ENCODE measurements at places on chromosomes 4 and X.
A peak's percentile ranks its signal among the peaks of the same experiment; 100 is the strongest.

DNA sequence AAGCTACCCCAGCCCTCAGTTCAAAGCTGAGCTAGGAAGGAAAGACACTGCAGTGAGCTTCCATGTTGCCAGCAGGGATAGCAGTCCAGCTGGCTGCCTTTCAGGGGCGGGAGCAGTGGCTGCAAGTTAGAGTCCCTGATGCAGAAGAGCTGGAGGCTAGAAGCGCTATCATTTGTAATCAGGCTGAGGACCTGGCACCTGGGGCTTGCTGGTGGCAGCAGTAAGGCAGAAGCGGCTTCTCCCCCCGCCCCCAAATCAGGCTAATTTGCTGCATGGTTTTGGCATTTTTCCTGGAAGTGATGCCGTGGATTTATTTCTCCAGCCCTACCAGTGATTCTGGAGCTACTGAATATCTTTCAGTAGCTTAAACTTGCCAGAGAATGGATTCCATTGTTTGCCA is 203.3 kb downstream of the CLCN4 start:
- H3K36me3 ChIP-seq, result no peaks in the 10 kb centered on the region
- no peaks in the 10 kb centered on the region for H3K4me1 ChIP-seq
- H3K4me3 ChIP-seq, result no peak overlapping the region
- H3K27ac ChIP-seq, result no peak overlapping the region
- no peak for DNase-seq

DNA sequence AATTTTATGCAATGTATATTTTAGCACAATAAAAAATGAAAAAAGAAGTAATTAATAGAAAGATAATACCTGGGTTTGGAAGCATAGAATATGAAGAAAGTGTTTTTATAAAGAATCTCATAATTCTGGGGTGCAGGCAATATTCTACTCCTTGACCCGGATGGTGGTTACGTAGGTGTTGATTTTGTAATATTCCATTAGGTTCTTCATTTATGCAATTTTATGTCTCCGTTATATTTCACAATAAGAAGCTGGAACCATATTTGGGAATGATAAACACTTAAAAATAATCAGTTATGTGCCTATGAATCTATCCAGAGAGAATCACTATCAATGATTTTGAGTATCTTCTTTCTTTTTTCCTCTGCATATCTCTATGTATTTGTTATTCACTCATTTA is 38.5 kb downstream of the CHRNA9 start:
- H3K27ac ChIP-seq, result no peak overlapping the region
- no peak overlapping the region for H3K4me3 ChIP-seq
- H3K4me1 ChIP-seq, result no peaks in the 10 kb centered on the region
- DNase-seq, result no peak
- no peaks in the 10 kb centered on the region for H3K36me3 ChIP-seq

DNA sequence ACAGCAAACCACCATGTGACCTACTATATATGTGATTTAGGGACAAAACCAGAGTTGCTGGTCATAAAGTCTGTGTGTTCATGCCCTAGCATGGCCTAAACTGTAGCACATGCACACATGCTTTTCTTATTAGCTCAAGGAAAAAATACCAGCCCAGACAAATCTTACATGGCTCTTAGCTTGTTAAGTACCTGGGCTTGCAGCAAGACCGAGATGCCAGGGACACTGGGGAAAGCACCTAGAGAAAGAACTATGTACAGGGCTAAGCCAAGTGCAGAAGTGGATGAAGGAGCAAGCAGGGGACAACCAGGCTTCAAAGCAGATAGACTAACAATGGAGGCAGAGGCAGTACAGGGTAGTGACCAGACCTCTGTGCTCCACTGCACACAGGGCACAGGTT is 3.4 kb upstream of the GABRE start:
- peaks cover 3% of the 10 kb centered on the region for H3K4me1 ChIP-seq
- H3K27ac ChIP-seq, result no peak overlapping the region
- no peaks in the 10 kb centered on the region for H3K36me3 ChIP-seq
- H3K27me3 ChIP-seq, result no peaks in the 10 kb centered on the region

DNA sequence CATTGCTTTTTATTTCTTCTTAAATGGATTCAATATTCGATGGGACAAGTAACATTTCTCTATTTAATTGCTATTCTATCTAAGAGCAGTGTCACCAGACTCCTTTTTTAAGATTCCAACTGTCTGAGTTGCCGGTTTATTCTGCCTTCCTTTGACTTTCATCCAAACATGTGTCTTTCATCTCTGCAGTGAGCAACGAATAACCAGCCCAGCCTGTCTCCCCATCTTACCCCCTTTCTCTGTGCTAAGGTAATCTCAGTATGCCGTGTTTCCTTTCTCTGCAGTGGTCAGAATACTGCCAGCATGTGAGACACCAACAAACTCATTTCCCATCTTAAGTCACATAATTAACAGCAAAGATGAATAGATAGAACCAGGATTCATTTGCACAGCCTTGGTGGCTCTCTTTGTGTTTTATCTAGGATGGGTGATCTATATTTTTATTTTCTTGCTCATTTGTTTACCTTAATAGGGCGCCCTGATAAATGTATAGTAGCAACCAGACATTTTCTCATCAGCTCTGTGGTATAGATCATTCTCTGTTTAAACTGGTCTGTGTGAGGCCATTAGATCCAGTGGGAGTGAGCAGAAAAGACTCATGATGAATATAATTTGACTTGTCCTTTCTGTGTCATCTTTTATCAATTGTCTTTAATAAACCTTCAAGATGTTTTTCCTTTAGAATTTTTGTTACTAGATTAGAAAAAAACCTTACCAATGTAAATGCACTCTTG is 394.8 kb upstream of the IGFBP7 start:
- DNase-seq, result no peak
- H3K27me3 ChIP-seq, result no peaks in the 10 kb centered on the region
- H3K4me3 ChIP-seq, result no peak overlapping the region
- H3K27ac ChIP-seq, result no peak overlapping the region
- no peaks in the 10 kb centered on the region for H3K36me3 ChIP-seq

GRCh38 chr4:8203052-8203401 is 3.9 kb downstream of the SH3TC1 start:
- H3K4me1 ChIP-seq, result peaks cover 39% of the 10 kb centered on the region
- no peaks in the 10 kb centered on the region for H3K27me3 ChIP-seq
- no peak overlapping the region for H3K4me3 ChIP-seq
- no peak overlapping the region for H3K27ac ChIP-seq
- no peak for DNase-seq
- no peaks in the 10 kb centered on the region for H3K36me3 ChIP-seq

DNA sequence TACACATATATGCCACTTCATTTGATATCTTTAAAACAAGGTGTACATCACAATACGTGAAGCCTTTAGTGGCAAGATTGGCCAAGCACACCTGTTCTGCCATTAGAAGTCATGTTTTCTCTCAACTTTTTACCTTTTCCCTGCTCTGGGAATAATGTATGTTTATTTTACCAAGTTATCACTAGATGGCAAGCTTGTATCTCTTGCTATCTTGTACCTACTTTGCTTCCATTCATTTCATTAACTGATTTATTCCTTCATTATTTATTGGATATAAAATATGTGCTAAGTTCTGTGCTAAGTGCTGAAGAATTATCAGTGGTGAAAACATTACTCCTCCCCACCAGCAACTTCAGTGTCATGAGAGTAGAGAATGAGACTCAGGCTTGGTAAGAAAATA is 245.5 kb downstream of the ANK2 start:
- no peak for DNase-seq
- peak overlapping the region; percentile 78 for H3K27ac ChIP-seq
- no peaks in the 10 kb centered on the region for H3K27me3 ChIP-seq
- H3K4me1 ChIP-seq, result no peaks in the 10 kb centered on the region
- H3K36me3 ChIP-seq, result no peaks in the 10 kb centered on the region

GRCh38 chr4:113077575-113077974 is 28.1 kb downstream of the ANK2 start:
- no peak for DNase-seq
- no peaks in the 10 kb centered on the region for H3K4me1 ChIP-seq
- no peaks in the 10 kb centered on the region for H3K36me3 ChIP-seq
- H3K27ac ChIP-seq, result no peak overlapping the region
- H3K27me3 ChIP-seq, result no peaks in the 10 kb centered on the region

DNA sequence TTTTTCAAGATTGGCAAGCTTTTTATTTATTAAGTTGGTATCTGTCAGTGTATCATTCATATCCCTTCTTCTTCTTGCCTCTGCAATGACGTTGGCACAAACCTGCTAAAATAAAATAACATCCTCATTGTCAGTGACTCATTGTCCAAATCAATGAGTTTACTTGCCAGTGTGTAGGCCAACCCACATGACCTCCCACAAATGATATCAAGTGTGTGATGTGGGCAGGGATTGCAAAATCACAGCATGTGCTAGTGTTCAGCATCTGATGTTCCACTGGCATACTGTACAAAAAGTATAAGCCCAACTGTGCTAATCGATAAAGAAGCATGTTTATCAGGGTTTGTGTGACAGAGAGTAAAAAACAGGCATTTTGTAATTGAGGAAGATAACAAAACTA is 25.5 kb downstream of the GPAT3 start:
- H3K36me3 ChIP-seq, result no peaks in the 10 kb centered on the region
- no peak for DNase-seq
- no peaks in the 10 kb centered on the region for H3K27me3 ChIP-seq

GRCh38 chr4:17166954-17167353 is 268.5 kb upstream of the LDB2 start:
- peaks cover 28% of the 10 kb centered on the region for H3K4me1 ChIP-seq
- H3K27ac ChIP-seq, result peak overlapping the region; percentile 43
- peak; percentile 64 for DNase-seq
- H3K36me3 ChIP-seq, result no peaks in the 10 kb centered on the region
- no peak overlapping the region for H3K4me3 ChIP-seq

- no peak overlapping the region for H3K4me3 ChIP-seq
- no peak overlapping the region for H3K27ac ChIP-seq
- no peak for DNase-seq
Observed at GRCh38 chr4:183374950-183375555, 52.8 kb upstream of the CLDN24 start.

GRCh38 chrX:13053171-13053570 is 8.8 kb upstream of the FAM9C start:
- no peaks in the 10 kb centered on the region for H3K27me3 ChIP-seq
- no peak for DNase-seq
- no peaks in the 10 kb centered on the region for H3K36me3 ChIP-seq
- H3K4me1 ChIP-seq, result peaks cover 5% of the 10 kb centered on the region

GRCh38 chr4:61630548-61630947 is 430.4 kb downstream of the ADGRL3 start:
- DNase-seq, result no peak
- no peak overlapping the region for H3K4me3 ChIP-seq
- no peak overlapping the region for H3K27ac ChIP-seq
- H3K4me1 ChIP-seq, result no peaks in the 10 kb centered on the region
- no peaks in the 10 kb centered on the region for H3K27me3 ChIP-seq

DNA sequence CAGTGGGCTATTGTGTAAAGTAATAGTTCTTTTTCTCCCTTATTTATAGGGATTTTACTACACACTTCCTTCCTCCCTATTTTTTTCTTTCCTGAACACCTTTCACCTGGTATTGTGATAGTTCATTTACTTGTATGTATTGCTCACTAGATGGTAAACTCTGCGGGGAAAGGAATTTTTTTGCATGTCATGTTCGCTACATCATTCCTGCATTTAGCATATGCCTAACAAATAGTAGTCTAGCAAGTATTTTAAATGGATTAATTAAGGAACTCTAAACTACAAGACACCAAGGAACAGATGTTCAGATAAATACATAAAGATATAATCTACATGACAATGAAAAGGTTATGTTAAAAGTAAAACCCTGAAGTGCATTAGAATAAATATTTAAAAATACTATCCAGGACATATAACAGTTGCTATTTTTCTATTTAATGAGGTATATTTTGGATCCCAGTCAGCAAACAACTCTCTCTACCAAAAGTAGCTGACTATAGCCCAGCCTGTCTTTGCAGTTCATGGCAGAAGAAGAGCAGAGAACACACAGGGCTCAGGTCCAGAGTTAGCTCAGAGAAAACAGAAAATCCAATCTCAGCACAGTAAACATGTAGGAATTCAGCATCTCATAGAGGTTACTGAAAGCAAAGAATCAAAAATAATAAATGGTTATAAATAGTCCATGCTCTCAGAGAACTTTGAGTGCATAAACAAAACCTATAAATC is 87.8 kb downstream of the PACRGL start:
- no peaks in the 10 kb centered on the region for H3K36me3 ChIP-seq
- no peak overlapping the region for H3K27ac ChIP-seq
- H3K4me1 ChIP-seq, result no peaks in the 10 kb centered on the region
- no peak overlapping the region for H3K4me3 ChIP-seq
- no peaks in the 10 kb centered on the region for H3K27me3 ChIP-seq
- DNase-seq, result no peak

DNA sequence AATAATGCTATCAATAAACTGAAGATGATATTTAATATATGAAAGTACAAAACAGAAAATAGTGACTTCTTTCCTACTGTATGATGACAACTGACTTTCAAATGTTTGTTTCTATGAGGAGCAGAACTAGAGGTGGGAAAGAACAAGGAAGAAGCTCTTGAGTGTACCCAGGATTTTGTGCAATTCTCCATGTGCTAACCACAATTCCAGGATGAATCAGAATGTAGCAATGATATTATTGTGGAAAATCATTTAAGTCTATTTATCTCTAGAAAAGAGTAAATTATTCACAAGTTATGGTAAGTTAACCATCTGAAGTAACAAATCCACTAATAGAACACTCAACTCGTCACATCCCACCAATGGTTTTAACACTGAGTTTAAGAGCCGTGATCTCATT is 324.1 kb upstream of the EMCN start:
- H3K4me3 ChIP-seq, result no peak overlapping the region
- H3K27me3 ChIP-seq, result no peaks in the 10 kb centered on the region
- H3K4me1 ChIP-seq, result no peaks in the 10 kb centered on the region
- no peak overlapping the region for H3K27ac ChIP-seq
- DNase-seq, result no peak
- no peaks in the 10 kb centered on the region for H3K36me3 ChIP-seq

DNA sequence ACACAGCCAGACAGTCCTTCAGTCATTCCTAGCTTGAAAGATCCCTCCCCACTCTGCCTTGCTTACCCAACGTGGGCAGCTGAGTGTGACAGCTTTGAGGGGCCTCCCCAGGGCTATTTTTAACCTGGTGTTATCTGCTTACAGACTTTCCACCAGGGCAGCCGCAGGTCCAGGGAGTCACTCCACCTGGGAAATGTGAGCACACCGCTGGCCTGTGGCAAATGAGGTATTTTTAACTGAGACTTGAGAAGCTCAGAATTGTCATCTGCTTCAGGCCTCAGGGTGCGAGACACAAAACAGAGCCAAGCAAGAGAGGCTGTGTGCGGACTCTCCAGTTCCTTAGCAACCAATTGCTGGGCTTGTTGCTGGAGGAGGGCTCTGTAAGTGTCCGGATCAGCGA is 13.0 kb downstream of the CORIN start:
- H3K4me3 ChIP-seq, result no peak overlapping the region
- no peaks in the 10 kb centered on the region for H3K27me3 ChIP-seq
- H3K4me1 ChIP-seq, result no peaks in the 10 kb centered on the region
- peak overlapping the region; percentile 75 for H3K27ac ChIP-seq
- H3K36me3 ChIP-seq, result no peaks in the 10 kb centered on the region

DNA sequence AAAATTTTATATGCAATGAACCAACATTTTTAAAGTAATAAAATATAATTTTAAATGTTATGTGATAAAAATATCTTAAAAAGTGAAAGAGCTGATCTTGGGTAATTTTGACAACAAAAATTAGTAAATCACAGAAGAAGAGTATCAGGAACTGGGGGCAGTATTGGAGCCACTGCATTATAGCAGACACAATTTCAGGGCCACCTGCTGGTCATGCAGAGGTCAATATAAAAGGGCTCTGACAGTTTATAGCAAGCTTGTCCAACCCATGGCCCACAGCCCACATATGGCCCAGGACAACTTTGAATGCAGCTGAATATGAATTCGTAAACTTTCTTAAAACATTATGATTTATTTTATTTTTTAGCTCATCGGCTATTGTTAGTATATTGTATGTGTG is 13.0 kb upstream of the LEF1 start:
- no peak overlapping the region for H3K4me3 ChIP-seq
- DNase-seq, result no peak
- no peaks in the 10 kb centered on the region for H3K4me1 ChIP-seq
- H3K27me3 ChIP-seq, result no peaks in the 10 kb centered on the region

Measured in right atrium auricular region (tissue), 2 donors.